ENCODE measurements at places on chromosomes 2 and 18. TPM values are rescaled to one million over a fixed set of nuclear protein-coding genes. Genes with fewer than 3 reads are reported as not detected.

The L3MBTL4 gene
- total RNA-seq = 15.8 TPM

The LCT gene
- total RNA-seq = not detected

DNA sequence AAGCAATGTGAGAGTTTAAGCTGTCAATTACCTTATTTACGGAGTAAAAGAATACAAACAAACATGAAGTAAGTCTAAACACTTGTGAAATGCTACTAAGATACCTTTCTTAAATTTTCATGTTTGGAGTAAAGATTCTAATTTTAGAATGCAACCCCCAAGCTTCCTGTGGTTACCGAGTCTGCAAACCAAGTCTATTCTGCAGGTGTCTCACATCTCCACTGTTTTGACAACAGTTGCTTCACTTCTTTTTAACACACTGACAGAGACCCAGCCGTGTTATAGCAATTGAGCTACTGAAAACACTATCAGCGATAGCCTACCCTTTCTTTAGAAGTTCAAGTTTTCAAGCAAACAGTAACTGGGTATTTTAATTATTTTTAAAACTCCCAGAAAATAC lies 608.3 kb downstream of the ERBB4 start:
- no peak overlapping the region for H3K27ac ChIP-seq
- H3K4me3 ChIP-seq = no peak overlapping the region
- H3K27me3 ChIP-seq = no peaks in the 10 kb centered on the region
- H3K4me1 ChIP-seq = peaks cover 9% of the 10 kb centered on the region
- H3K36me3 ChIP-seq = no peaks in the 10 kb centered on the region
- no peak for DNase-seq

DNA sequence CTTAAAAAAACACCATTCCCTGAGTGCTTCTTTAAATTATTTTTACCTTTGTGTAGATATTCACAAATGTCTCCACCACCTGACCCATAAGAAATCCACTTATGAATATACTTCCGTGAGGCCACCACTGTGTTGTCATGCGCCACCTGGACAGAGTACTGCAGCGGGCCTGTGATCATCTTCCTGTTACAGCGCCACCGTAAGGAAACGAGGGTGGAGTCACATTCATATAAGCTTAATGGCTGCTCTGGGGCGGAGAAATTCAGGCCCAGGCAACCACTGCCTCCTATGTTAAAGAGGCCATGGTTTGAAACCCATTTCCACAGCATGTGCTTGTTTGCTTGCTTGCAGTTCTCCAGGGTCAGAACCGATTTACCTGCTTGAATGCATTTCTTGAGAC lies 17.7 kb downstream of the PLA2R1 start:
- peaks cover 5% of the 10 kb centered on the region for H3K4me1 ChIP-seq
- no peaks in the 10 kb centered on the region for H3K27me3 ChIP-seq
- DNase-seq = no peak

DNA sequence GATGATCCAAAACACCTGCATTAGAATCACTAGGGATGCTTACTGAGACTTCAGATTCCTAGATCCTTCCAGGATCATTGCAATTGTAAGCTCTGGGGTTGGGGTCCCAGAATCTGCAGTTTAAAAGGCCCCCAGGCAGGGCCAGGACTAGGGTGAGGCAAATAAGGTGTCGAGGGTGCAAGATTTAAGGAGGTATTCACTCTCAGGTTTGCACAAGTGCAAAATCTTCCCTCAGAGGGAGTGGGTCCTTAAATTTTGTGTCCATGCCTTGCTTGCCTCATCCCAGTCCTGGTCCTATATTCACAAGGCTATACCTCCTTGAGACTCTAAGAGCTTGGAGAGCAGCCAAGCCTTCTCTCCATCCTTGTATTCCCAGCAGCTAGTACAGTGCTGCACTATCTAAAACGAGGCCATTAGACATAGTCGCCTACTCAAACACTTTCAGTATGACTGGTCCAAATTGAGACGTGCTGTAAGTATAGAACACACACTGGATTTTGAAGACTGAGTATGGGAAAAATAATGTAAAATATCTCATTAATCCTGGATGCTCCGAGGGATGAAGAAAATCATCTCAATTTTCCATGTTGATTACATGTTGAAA lies 31.6 kb upstream of the MREG start:
- H3K4me3 ChIP-seq = no peak overlapping the region
- peaks cover 9% of the 10 kb centered on the region for H3K36me3 ChIP-seq
- H3K27ac ChIP-seq = no peak overlapping the region
- H3K4me1 ChIP-seq = no peaks in the 10 kb centered on the region
- H3K27me3 ChIP-seq = no peaks in the 10 kb centered on the region

DNA sequence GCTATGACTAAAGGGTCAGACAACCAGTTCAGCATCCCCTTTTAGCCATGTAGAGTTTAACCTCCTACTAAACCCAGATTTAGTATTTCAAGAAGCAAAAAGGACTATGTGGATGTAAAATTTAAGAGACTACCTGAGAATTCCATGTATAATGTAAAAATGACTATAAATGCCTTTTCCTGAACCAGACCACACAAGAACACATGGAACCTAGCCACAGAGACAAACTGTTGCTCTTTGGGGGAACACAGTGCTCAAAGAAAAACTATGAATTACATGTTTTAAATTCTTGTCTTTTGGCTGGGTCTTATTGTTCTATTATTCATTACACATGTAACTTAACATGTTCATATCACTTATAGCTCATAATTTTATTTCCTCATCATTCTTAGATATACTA lies 192.8 kb downstream of the DNER start:
- no peak overlapping the region for H3K4me3 ChIP-seq
- H3K27ac ChIP-seq = no peak overlapping the region
- no peaks in the 10 kb centered on the region for H3K27me3 ChIP-seq
- H3K36me3 ChIP-seq = no peaks in the 10 kb centered on the region

All from suprapubic skin (tissue), 4 donors.